ENCODE measurements at places on chromosomes 1 and 21.
A peak's percentile ranks its signal among the peaks of the same experiment; 100 is the strongest.

- DNase-seq, result no peak
Observed at GRCh38 chr21:31448496-31448895, 104.4 kb upstream of the TIAM1 start.

GRCh38 chr1:150619576-150620509 is 9.6 kb downstream of the ENSA start:
- peak; percentile 91 for DNase-seq

- DNase-seq, result no peak
Observed at GRCh38 chr1:184389446-184389845, 2.6 kb downstream of the C1orf21 start.

DNA sequence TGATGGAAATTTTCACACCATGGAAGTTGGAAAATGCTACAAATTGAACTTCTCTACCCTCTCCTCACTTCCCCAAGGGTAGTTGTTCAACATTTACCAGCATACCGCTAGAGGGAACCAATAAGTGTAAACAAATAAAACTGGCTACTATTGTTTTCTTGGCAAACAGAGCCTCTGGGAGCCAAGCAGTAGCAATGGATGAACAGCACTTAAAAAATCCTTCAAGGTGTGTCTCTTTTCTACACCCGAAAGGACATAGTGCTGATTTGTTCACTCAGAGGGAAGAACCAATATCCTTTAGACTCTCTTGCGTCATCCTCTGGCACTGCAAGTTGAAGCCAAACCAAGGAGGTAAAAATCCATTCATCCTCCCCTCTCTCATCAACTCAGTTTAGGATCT is 161.5 kb downstream of the TBX15 start:
- no peak for DNase-seq

GRCh38 chr1:94550800-94551241 is 9.3 kb upstream of the F3 start:
- DNase-seq, result no peak

- no peak for DNase-seq
Observed at GRCh38 chr1:107972391-107973180, 7.6 kb upstream of the VAV3 start.

- no peak for DNase-seq
Observed at GRCh38 chr1:171140956-171141687, 44.0 kb upstream of the FMO2 start.

DNA sequence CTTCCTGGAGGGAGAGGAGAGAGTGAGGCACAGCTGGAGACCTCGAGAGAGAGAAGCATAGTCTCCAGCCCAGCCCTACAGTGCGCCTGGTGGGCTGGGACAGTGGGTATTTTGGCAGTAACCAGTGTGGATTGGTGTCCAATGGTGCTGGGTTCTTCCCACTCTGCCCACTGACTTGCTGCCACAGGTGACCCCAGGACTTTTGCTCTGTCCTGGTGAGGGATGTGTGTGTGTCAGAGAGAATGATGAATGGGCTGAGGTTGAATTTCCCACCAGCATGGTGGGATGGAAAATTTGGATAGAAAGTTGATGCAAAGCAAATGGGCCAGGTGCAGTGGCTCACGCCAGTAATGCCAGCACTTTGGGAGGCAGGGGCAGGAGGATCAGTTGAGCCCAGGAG is 26.3 kb downstream of the SERINC2 start:
- no peak for DNase-seq

DNA sequence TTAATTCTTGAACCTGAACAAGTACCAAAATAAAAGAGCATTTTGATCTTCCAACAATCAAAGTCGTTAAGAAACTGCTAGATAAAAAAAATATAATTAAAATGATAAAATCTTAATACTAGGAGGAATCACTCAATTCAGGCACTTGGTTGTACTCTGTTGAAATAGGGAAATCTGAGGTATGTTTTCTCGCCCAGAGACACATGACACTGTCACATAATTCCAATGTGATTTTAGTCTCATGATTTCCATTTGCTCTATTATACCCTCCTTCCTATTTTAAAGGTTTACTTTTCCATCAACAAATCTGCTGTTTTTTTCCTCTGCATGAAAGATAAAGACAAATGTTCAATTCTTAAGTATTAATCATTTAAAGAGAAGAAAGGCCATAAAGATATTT is 97.6 kb downstream of the ZZZ3 start:
- no peak for DNase-seq

GRCh38 chr1:89953131-89953626 is 41.7 kb upstream of the ZNF326 start:
- DNase-seq, result peak; percentile 96

GRCh38 chr1:97196825-97197516 is 475.4 kb downstream of the PTBP2 start:
- DNase-seq, result no peak

GRCh38 chr1:17875882-17876280 is 120.7 kb downstream of the ACTL8 start:
- peak; percentile 74 for DNase-seq

DNA sequence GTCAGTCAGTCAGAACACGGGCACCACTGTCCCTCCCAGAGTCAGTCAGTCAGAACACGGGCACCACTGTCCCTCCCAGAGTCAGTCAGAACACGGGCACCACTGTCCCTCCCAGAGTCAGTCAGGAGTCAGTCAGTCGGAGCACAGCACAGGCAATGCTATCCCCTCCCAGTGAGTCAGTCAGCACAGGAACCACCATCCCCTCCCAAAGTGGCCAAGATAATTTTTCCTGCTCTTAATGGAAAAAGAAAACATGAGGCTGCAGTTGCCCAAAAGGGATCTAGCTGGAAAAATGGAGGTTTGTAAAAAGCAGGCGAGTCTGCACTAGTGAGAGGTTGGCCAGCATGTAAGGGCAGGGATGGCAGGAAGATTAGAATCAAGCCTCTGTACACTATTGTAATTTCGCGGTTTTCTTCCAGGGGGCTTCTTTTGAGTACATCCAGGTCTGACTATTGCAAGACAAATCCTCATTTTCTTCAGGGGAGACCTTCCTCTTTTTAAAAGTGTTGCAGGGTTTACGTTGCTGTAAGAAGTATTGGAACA is 213.8 kb downstream of the SIPA1L2 start:
- DNase-seq, result no peak

DNA sequence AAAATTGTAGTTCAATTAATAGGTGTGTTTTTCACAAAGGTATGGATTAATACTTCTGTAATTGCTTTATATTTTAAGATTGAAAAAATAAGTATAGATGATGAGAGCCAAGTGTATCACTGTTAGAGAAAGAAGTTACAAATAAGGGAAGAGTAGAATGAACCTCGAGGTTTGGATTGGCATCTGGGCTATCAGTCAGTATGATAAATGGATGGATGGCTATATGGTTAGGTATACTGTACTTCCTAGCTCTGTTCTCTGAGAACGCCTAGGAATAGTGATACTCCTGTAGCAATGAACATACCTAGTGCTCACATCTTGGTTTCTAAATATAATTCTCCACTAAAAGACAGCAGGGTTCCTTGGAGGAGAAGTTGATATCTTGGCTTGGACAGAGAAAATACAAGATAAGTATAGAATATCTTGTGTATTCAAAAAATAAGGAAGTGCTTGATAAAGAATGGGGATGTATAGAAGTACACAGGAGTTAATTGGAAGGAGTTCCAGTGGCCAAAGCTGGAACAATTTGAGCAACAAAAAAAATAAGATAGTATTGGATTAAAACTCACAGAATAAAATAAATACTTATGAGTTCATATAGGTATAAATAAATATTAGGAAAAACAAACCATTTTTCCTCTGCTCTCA is 12.4 kb downstream of the IPO9 start:
- DNase-seq, result no peak

GRCh38 chr1:75132812-75133619 is 1.2 kb upstream of the LHX8 start:
- DNase-seq, result no peak

DNA sequence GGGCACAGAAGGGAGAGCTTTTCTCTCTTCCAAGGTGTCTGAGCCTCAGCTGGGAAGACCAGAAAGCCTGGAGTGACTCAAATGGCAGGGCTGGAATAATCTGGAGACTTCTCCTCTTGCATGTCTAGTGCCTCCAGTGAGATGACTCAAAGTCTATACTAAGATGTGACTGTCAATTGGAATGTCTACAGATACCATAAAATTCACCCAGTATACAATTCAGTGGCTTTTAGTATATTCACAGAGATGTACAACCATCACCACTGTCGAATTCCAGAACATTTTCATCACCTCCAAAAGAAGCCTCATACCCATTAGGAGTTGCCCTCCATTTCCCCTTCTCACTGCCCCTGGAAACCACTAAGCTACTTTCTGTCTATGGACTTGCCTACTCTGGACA is 47.9 kb upstream of the CNN3 start:
- peak; percentile 91 for DNase-seq

DNA sequence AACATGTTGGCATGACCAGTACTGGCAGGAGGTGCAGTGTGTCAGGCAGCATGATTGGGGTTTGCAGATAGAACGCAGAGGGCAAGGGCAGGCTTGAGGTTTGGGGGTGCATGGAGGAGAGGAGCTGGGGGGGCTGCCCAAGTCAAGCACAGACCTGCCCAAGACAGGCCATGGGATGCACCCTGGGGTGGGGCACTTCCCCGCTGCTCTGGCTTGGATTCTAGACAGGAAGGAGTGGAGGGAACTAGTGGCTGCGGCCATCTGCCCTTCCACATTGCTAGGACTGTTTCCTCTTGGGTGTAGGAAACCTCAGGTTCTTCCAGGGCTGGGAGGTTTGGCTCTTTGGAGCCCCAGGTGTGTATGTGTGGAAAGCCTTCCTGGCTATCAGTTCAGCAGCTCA is 3.0 kb downstream of the PDXK start:
- no peak for DNase-seq

DNA sequence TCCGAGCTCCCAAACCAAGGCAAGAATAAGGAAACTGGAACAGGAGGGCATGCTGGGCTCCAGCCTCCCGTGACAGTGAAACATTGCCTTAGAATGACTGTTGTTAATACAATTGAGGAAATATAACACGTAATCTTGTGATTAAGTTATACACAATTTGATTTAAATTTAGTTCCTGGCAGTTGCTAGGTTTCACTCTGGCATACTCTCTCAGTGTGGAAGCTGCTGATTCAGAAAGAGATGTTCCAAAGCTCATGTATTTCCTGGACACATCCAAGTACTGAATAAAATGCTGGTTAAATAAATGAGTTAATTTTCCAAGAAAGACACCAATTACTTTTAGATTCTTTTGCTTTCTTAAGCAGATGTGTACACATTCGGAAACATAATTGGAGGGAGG is 176.1 kb downstream of the GRIK1 start:
- DNase-seq, result no peak

DNA sequence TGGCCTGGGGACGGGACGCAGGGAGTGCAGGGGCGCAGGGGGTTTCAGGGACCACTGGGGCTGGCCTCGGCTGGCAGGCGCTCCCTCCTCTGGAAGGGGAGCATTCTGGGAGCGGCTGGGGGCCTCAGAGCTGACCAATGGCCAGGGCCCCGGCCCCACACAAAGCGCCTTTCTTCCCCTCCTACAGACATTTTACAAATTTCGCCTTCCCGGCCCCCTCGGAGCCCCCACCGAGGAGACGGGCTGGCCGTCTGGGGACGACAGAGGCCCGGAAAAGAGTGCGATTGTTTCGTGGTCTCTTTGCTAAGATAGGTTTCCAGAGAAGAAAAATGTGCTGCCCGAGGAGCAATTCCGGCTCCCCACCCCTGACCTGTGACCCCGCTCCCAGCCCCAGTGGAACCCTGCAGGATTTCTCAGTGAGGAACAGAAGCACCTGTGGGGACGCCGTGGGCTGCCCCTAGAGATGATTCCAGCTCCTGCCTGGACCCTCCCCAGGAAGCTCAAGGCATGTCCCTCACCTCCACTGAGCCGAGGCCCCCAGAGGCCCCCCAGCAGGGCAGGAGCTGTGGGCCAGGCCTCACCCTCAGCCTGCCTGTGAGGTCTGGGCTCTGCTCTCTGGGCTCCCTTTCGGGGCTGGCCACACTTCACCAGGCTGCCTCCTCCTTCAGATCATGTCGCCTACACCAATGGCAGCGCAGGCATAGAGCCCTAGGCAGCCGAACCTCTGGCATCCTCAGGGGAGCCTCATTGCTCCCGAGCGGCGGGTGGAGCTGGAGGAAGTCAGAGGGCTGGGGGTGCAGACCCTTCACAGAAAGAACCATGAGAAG is 15.0 kb upstream of the PLEKHG5 start:
- DNase-seq, result no peak

- DNase-seq, result peak; percentile 52
Observed at GRCh38 chr1:32361308-32361673, 994 bp downstream of the FAM229A start.

GRCh38 chr1:223378754-223379153 is 14.5 kb upstream of the CCDC185 start:
- no peak for DNase-seq

DNA sequence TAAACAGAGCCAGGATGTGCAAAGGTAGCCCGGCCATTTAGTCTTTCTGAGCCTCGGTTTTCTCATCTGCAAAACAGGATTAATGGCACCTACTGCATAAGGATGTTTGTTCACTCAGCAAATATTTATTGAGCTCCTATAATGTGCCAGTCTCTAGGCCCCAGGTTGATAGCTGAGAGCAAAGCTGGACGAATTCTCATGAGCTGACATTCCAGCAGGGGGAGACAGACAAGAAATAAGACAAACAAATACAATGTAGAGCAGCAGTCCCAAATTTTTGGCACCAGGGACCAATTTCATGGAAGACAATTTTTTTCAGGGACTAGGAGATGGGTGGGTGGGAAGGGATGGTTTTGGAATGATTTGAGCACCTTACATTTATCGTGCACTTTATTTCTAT is 74.3 kb upstream of the PAX7 start:
- no peak for DNase-seq

GRCh38 chr1:173330149-173330951 is 123.2 kb upstream of the TNFSF4 start:
- peak; percentile 83 for DNase-seq

- no peak for DNase-seq
Observed at GRCh38 chr1:231923491-231924041, 297.0 kb downstream of the DISC1 start.

DNA sequence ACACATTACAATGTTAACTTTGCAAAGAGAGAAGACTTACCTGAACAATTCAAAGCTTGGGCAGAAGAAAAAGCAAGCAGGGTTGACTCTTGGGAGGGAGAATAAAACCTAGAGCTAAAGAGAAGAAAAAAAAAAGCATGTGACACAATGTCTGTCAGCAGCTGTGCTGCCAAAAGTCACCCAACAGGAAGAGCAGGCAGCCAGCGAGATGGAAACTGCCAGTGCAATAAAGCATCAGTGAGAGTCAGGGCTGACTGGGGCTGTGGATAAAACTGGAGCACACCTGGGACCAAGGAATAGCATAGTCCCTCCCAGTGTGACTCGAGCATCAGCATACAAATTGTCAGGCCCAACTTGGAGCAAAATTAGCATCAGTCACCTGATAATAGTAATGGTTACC is 65.0 kb upstream of the SLC22A15 start:
- no peak for DNase-seq

GRCh38 chr1:174013864-174014418 is 8.2 kb downstream of the RC3H1 start:
- peak; percentile 10 for DNase-seq

DNA sequence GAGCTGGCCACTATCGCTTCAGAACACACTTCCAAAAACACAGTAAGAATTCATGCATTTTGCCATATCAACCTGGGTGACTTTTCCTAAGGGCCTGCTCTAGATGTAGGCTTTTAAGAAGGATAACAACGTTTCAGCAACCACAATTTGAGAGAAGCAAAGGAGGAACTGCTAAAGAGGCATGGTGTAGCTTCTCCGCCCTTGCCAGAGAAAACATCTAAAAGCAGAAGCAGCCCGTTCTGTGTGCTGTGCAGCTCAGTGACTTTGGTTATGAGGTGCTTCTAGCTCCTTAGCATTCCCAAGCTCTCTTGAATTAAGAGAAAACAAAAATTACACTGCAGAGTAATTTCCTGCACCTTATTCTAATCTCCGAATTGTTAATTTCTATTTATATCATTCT is 2.7 kb downstream of the PER3 start:
- no peak for DNase-seq
